ENCODE measurements at places on chromosomes 7 and 10.

- DNase-seq, result no peak
These were observed 412.6 kb downstream of the GFRA1 start for GRCh38 chr10:115860182-115861107.

GRCh38 chr10:96612055-96612830 is 25.4 kb upstream of the TM9SF3 start:
- no peak for DNase-seq

DNA sequence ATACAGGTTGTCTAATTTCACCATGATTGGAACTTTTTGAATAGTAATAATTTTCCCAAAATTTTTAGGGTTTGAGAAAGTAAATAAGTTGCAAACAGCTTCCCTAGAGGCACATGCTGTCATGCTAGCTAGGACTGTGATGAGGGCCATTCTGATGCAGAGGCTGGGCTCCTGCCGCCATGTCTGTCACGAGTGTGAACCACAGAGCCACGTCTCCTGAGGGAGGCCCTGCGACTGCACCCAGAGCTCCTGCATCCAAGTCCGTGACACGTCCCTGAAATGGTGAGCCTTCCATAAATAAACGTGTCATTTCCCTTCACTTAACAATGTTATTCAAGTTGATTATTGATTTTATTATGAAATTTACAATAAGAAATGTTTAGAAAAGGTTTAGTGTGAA is 40.0 kb downstream of the C10orf120 start:
- DNase-seq, result no peak

GRCh38 chr10:1552881-1553670 is 184.2 kb downstream of the ADARB2 start:
- DNase-seq, result no peak

DNA sequence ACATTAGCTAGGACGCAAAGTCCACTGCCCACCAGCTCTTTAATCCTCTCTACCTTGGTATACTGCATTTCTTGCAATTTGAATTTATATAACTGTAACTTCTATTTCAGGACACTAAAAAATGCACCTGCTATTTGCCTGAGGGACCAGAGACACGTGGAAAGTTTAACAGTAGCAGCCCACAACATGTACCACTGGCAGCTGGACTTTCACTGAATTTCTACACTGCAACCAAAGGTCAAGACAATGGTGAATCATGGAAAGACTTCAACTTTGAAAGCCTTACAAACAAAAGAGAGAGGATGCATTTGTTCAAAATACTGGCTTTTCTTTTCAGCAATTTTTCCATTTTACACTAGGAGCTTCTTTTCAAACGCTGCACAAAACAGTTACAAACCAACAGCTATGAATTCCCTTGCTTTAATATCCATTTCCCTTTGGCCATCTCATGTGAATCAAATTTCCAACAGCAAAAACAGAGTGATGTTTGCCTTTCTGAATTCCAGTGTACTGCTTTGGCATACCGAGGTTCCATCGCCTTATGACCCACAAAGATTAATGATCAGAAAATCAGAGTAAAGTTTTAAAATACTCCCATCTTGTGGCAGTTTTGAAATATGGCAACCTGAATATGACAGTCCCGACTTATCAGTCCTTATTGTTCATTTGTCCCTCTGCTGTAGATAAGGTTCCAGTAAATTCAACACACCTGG is 29.9 kb upstream of the HNRNPH3 start:
- no peak for DNase-seq

DNA sequence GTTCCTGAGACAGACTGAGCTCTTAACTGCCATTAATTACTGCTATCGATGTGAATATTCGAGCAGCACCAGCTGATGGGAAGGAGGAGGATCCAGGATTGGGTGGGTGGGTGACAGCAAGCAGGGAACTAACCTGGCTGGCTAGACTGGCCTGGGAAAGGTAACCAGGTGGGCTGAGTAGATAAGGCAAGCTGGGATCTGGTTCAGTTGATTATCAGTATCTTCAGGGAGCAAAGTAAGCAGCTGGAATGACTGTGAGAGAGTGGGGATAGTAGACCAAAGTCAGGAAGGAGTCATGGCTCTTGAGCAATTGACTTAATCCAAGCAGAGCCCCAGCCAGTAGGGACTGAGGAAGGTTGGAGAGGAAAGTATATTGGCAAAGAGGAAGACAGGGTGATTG is 46.9 kb upstream of the KMT2E start:
- no peak for DNase-seq

DNA sequence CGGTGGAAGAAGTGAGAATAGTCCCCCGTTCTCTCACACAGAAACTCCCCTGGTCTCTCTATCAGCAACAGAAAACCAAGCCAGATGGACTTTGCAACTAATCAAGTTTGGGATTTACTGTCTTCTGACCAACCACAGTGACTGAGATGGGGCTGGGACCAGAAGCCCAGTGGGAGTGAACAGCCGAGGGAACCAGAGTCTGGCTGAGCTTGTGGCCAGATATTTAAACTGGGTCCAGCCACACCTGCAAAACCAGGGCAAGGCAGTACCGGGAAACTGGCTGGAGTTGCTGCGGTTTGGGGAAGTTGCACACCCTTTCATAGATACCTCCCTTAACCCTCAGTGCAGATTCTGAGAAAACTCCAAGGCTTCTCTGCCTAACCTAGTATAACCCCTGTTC is 6.0 kb downstream of the GSTK1 start:
- no peak for DNase-seq

GRCh38 chr7:26061678-26062603 is 90.1 kb upstream of the NFE2L3 start:
- peak; percentile 65 for DNase-seq

DNA sequence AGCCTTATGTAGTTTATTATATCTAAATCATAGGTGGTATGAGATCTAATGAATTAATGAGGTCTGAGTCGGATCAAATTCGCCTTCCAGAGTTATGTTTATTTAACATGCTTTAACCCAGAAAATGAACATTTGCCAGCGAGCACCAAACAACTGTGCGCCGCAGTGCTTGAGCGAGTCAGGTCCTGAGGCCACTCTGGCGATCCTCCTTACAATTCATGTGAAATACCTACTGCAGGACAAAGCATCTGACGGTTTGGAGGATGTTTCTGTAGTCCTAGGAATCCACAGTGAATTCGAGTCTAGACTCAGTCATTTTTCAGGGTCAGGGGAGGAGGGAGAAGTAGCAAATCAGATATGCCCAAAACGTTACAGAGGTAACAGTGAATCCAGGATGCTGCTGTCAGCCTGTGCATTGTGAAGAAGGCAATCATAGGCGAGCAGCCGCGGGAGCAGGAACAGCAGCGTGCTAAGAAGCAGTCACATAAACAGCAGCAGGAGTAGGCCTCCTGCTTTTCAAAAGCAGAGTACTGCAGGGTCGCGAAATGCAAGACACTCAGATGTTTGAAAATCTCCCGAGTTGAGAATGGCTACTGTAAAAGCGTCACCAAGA is 120.2 kb downstream of the CACNB2 start:
- no peak for DNase-seq

- no peak for DNase-seq
These were observed 66.9 kb downstream of the NXPH1 start for GRCh38 chr7:8500286-8500685.

- no peak for DNase-seq
These were observed 2.5 kb upstream of the ZNF33A start for GRCh38 chr10:38007991-38008390.

GRCh38 chr10:111179514-111179913 is 102.7 kb downstream of the ADRA2A start:
- DNase-seq, result no peak

DNA sequence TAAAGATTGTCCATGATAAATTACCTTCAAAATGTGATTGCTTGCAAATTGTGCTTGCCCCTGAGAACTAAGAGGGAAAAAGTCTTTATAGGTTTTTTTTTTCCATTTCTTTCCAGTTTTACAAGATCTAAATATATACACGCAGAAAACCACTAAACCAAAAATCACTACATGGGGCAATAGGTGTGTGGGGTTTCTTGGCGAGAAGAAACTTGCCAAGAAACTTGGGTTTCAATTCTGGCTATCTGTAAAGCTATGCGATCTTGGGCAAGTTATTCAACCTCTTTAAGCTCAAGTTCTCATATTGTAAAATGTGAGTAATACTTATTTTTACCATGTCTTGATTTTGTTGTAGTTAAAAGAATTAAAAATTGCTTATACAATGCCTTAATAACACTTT is 17.0 kb downstream of the CUBN start:
- no peak for DNase-seq

- DNase-seq, result no peak
These were observed 80.7 kb downstream of the LHPP start for GRCh38 chr10:124542336-124542735.

- DNase-seq, result no peak
These were observed 714.5 kb upstream of the POT1 start for GRCh38 chr7:125644109-125644508.

- no peak for DNase-seq
These were observed 1.4 kb downstream of the FGFBP3 start for GRCh38 chr10:91907914-91908336.

GRCh38 chr7:155322530-155322929 is 24.9 kb downstream of the INSIG1 start:
- DNase-seq, result no peak

GRCh38 chr7:26284477-26284876 is 7.2 kb upstream of the SNX10 start:
- no peak for DNase-seq
